Motor neuron (in vitro differentiated cells): ENCODE measurements at places on chromosomes 11 and 22.

DNA sequence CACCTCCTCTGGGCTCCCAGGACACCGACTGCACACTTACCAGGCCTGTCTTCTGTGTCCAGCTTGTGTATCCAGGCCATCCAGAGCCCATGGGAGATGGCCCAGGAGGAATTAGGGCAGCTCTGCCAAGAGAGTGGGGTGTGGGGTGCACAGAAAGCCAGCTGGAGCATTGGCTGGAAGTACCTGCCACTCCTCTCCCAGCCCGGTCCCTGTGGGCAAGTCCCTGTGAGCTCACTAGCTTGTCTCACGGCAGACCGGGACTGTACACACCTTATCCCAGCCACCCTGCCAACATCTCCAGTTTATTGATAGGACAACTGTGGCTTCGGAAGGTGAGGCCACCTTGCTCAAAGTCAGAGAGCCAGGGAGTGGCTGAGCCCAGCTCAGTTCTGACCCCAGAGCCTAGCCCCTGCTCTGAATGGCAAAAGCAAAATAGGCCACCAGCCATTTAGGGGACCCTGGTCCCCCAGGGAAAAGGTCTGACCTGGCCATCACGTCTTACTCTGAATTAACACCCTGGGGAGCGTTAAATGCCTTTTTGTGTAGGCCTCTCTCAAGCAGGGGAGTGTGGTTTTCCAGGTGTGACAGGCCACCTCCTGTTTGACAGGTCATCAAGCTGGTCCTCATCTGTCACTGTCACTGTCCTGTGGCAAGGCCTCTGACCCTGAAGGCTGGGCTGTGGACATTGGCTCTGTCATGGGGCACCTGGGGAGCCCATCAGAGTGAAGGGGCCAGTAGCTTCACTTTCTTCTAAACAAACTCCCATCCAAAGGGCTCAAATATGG lies 15.1 kb downstream of the UQCR10 start:
- ATAC-seq: no peak

DNA sequence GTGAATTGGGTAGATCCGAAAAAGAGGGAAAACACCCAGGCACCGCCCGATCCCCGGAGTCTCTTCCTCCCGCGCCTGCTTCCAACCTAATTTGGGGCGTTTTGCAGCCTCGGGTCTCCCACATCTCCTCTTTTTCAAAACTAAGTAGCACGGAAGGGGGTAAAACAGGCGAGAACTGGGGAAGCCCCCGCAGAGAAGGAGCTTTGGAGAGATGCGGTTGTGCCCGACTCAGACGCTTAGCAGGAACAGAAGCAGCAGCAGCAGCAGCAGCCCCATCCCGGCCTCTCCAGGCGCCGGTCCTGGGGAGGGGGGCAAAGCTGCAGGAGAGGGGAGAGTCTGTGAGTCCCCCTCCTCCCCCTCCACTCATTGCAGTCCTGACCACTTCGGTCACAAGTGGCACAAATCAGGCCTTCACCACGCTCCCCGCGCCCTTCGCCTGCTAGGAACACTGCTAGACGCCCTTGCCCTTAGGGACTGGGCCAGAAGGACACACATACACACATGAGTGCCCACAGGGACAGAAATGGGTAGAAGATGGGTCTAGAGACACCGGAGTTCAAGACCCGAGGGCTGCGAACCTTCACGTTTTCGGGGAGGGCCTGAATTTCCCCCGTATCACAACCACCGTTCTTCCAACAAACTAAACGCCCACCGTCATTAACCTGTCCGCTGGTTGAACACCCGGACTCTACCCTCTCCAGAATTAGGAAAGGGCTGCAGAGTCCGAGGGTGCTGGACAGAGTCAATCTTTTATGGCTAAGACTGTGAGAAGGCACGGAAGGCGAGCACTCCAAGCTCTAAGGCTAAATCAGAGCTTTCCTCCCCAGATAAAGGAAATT lies 98.3 kb upstream of the HSD17B12 start:
- no peak for ATAC-seq

GRCh38 chr22:47000256-47000655 lies 237.8 kb downstream of the TBC1D22A start:
- no peak for ATAC-seq

- no peak for ATAC-seq
Observed at GRCh38 chr22:24305260-24305692, 34.6 kb downstream of the SPECC1L start.

DNA sequence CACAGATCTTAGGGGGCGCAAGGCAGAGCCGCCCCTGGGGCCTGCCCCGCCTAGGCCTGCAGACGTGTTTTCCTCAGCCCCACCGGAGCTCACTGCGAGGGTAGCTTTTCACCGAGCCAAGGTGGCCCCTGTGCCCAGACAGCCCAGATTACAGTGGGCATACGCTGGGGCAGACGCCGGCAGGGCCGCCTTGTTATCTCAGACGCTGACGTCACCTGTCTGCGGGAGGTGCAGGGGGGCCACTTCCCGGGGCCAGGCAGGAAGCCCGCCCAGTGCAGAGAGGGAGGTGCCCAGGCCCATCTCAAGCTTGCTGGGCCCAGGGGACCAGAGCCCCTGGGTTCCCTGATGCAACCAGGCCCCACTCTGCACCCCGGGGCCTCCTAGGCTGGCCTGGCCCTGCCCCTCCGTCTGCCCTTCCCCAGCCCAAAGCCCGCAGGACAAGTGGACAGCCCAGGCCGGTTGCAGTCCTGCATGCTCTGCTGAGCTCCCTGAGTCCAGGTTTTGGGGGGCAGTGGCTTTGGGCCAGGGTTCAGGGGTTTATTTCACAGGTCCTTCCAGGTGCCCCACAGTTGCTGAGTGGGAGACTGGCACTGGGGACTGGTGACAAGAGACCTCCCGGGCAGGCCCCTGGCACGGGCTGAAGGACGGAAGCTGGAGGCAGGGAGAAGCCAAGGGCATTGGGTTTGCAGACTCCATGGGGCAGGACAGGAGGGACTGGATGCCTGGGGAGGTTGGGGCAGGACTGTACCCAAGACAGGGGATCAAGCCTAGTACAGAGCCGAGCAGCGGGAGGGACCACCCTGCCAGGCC lies 38.6 kb downstream of the IGF2 start:
- ATAC-seq: no peak

GRCh38 chr22:39471381-39472141 lies 14.7 kb downstream of the MGAT3 start:
- ATAC-seq: peak; percentile 51

- peak; percentile 20 for ATAC-seq
Observed at GRCh38 chr11:64863391-64864060, 14.9 kb downstream of the EHD1 start.

GRCh38 chr11:465896-466530 lies 15.9 kb downstream of the PTDSS2 start:
- no peak for ATAC-seq

- no peak for ATAC-seq
Observed at GRCh38 chr11:17543574-17544180, 539 bp downstream of the USH1C start.

GRCh38 chr22:38965614-38966379 lies 8.4 kb downstream of the APOBEC3A start:
- no peak for ATAC-seq

DNA sequence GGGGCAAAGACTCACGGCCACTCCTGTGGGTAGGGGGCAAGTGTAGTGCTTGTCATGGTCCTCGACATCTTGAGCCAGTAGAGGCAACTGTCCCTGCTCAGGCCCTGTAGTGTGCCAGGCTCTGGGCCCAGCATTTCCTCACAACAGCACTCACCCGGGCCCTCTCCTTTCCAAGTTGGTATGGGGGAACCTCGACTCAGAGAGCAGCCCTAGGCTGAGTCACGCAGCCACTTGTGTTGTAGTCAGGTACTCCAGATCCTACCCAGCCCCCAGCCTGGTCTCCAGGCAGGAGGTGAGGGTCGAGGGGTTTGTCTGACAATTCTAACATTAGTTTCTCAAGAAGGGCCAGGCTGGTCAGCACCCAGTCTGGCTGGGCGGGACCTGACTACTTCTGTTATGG lies 4.1 kb downstream of the RELT start:
- no peak for ATAC-seq

GRCh38 chr11:65863889-65864705 lies 3.9 kb downstream of the MUS81 start:
- ATAC-seq: no peak

- no peak for ATAC-seq
Observed at GRCh38 chr11:15213471-15214231, 98.9 kb downstream of the INSC start.

GRCh38 chr11:59939482-59939881 lies 1.2 kb downstream of the OOSP1 start:
- no peak for ATAC-seq

- no peak for ATAC-seq
Observed at GRCh38 chr11:91860661-91861060, 364.0 kb upstream of the FAT3 start.

- ATAC-seq: no peak
Observed at GRCh38 chr11:2375341-2375853, 1.7 kb upstream of the CD81 start.
